ENCODE measurements at places on chromosomes 6 and 20.

DNA sequence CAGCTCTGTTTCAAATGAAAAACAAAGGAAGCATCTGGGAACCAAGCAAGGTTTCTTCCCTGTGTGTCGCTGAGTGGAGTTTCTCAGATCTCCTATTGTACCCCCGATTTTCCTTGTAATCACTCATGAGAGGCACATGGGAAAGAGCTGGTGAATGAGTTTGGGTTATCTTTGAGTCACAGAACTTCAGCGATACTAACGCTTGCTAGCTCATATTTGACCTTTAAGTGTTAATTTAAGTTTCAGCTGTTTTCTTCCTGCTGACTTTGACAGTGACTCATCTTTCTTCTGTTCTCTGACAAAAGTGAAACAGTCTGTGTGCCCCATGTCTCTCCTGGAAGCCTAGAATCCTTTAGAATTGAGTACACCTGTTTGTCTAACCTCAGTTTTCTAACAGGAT lies 261.1 kb upstream of the RGS17 start:
- DNase-seq = no peak

- no peak for DNase-seq
These were observed 521.7 kb downstream of the EPM2A start for GRCh38 chr6:145213614-145214013.

DNA sequence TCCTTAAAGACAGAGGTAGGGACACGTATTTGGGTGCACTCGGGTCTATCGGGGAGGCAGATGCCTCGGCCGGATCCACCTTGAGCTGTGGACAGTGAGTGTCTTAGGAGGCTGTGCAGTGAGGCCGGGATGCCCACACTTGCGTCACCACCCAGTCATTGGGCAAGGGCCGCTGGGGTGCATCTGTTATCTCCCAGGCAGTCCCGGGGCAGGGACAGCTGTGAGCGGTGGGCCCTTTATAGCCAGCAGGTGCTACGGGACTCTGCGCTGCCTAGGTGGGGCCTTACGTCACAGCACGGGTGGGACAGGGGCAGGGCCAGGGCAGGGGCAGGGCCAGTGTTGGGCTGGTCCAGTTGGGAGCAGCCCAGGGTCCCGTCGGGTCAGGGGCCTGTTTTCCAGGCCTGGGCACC lies 689 bp upstream of the COL20A1 start:
- DNase-seq = no peak

GRCh38 chr6:154614101-154614500 lies 103.6 kb upstream of the CNKSR3 start:
- no peak for DNase-seq

- DNase-seq = no peak
These were observed 100.1 kb upstream of the FRMD1 start for GRCh38 chr6:168179133-168179532.

- no peak for DNase-seq
These were observed 295.5 kb upstream of the FLRT3 start for GRCh38 chr20:14632906-14633305.

DNA sequence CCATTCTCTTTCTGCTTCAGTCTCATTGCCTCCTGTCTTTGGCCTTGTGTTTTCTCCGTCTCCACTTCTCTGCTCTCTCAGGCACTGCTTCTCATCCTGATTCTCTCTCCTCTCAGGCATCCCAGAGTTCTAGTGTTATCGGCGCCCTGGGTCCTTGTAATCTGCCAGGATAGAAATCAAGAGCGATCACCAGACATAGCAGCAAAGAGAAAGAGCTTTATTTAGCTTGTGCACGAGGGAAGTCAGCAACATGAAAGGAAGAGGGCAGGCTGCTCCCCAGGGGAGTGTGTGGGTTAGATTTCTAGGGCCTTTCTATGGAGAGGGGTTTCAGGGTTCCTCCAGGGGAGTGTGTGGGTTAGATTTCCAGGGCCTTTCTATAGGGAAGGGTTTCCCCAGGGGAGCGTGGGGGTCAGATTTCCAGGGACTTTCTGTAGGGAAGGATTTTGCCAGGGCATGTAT lies 32.5 kb downstream of the SUN5 start:
- DNase-seq = no peak

DNA sequence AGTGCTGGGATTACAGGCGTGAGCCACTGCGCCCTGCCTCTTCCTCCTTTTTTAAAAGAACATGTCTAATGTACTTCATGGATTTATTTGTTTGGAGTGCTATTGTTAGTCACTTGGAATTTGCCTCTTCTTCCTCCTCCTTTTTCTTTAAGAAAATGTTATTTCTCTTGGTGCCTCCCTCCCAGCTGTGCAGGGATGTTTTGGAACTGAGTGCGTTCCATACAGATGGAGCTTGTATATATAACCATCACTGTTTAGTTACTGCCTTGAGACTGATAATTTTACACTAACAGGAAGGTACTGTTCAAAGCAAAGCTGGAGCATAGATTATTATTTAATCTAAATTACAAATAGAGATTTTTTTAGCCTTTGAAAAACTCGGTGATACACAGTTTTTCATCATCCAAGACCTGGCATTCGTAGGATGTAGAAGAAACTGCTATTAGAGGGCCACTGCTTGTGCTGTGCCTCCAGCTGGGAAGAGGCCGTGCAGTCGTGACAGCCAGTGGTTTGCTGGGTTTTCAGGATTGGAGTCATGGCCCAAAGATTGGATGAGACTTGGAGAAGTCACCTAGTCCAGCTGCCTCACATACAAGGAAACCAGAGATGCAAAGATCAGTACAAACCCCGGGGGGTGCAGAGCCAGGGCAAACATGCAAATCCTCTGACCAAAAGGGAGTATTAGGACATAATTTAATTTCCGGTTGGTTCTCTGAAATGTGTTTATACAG lies 123.1 kb downstream of the PLEKHG1 start:
- DNase-seq = no peak
